ENCODE measurements at places on chromosomes 4 and X.

- DNase-seq: no peak
Observed at GRCh38 chrX:24902806-24903205, 113.0 kb downstream of the ARX start.

- DNase-seq: no peak
Observed at GRCh38 chr4:182567119-182567518, 323.9 kb downstream of the TENM3 start.

GRCh38 chr4:84496331-84496705 lies 2.8 kb downstream of the NKX6-1 start:
- DNase-seq: no peak

DNA sequence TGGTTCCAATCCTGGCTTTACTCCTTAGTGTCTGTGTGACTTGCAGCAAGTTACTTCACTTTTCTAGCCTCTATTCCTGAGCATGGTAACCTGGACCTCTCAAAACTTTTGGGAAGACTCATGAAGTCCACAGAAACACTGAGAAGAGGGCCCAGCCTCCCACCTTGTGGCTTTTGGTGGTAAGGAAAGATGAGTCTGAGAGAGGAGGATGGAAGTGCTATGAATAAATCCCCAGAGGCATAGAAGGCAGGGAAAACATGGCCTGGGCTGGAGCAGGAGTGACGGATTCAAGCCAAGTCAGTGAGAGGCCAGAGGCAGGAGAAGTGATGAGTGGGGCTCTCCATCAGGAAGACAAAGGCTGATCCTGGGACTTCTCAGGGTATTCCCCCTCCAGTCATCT lies 10.9 kb upstream of the MAGEA4 start:
- DNase-seq: no peak

GRCh38 chr4:19298998-19299397 lies 952.7 kb upstream of the SLIT2 start:
- no peak for DNase-seq

DNA sequence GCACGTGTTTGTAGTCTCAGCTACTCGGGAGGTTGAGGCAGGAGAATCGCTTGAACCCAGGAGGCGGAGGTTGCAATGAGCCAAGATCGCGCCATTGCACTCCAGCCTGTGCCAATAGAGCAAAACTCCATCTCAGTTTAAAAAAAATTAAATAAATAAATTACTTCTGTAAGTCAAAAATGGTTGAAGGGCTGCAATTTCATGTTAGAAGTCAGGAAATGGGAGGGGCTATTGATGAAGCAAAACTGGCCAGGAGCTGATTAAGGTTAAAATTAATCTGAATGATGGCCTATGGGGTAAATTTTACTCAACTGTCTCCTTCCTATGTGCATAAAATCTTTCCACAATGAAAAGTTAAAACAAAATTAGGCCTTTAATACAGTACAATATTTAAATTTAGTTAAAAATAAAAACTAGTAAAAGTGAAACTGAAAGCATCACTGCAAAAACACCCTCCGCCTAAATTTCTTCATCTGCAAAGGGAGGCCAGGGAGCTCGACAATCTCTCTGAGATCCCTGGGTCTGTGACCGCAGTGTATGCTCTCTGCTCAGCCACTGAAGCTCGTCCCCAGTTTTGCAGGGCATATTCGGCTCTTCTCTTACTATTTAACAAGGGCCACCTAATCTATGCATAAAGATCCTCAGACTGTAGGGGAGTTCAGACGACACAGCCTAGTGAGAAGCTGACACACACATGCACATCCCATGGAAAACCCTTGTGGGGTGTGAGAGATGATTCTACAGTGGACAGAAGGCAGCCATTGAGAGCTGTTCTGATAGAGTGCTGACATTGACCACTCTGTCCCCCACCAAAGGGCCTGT lies 57.2 kb downstream of the IRF2 start:
- no peak for DNase-seq

DNA sequence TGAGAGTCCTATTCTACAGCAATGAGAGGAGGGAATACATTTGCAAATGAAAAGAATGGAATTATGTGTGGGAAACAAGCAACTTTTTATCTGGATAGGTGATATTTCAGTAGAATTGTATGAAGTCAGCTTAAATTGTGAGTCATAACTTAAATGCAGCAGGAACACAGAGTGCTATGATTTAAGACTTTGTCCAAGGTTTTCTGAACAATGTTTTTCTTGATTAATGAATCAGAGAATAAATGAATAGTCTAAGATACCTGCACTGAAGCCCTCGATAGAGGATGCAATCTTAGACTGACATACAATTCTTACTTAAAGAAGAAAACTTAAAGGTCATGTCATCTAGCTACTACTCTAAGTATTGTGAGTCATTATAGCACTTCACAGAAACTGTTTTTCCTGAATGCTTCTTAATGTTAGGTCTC lies 8.0 kb downstream of the ARHGEF38 start:
- no peak for DNase-seq

GRCh38 chr4:54402880-54403480 lies 173.9 kb downstream of the PDGFRA start:
- no peak for DNase-seq
